ENCODE measurements at places on chromosomes 2 and 18.

DNA sequence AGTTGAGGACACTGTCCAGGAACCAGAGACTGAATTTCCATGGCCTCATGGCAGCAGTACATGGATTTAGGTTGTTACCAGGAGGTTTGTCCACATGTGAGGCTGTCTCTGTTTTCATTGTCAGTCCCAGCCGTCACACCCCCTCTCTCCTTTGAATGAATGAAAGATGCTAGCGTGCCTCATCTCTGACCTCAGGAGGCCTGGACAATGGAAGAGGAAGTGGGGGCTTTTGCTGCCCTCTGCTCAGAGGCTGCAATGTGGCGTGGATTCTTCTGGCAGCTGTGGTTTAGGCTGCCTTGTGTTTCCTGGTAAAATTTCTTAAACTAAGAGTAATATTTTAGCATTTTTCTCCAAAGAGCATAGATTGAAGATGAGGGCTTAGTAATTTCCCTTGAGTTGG is 47.5 kb downstream of the RAB31 start:
- DNase-seq, result no peak

DNA sequence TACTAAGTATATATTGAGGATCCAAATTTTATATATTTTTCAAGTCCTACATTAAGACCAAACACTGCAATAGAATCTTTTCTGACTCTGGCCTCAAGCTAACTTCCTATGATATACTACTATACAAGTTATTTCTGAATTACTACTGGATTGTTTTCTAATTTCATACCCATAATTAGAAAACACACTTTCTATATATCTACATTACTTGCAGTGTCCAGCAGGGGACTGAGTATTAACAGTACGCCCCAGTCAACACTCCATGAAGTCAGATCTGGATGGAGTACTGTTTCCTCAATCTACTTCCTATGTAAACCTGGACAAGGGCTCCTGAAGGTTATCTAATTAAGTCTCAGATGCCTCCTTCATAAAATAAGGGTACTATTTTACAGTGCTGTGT is 26.5 kb downstream of the RMP24 start:
- no peak for DNase-seq

- DNase-seq, result no peak
Observed at GRCh38 chr2:143128681-143129580, at the start of gene ARHGAP15. TSS of gene ARHGAP15 (plus strand) at chr2:143129419.

- no peak for DNase-seq
Observed at GRCh38 chr18:6060149-6060548, 164.8 kb upstream of the TMEM200C start.

GRCh38 chr2:241129086-241129871 is 20.0 kb downstream of the PASK start:
- DNase-seq, result no peak

DNA sequence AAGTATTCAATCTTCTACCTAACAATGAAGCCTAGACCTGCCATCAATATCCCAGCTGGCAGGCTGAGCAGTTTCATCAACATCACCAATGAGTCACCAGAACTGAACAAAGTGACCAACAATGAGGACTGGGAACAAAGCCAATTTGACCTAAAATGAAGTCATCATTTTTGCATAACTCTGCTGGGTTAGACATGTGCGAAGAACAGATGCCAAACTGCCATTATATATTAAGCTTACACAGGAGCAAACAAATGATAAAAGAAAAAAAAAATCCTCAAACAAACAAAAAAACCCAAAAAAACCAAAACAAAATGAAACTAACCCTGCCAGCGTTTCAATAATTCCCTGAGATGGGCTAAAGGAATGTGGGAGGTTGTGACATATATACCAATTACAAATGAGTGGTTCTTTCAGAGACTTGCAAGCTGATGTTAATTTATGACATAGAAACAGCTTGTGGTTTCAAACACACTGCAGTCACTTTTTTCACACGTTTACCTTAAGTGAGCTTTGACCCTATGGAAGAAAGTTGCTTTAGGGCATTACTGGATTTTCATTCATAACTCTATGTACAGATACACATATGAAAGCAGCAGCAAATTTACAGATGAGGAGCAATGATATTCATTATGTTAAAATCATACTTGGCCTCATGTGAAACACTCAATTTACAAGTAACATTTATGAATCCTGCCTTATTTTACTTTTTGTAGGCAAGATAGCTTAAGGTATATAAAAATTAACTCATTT is 56.9 kb upstream of the CCDC141 start:
- peak; percentile 5 for DNase-seq

DNA sequence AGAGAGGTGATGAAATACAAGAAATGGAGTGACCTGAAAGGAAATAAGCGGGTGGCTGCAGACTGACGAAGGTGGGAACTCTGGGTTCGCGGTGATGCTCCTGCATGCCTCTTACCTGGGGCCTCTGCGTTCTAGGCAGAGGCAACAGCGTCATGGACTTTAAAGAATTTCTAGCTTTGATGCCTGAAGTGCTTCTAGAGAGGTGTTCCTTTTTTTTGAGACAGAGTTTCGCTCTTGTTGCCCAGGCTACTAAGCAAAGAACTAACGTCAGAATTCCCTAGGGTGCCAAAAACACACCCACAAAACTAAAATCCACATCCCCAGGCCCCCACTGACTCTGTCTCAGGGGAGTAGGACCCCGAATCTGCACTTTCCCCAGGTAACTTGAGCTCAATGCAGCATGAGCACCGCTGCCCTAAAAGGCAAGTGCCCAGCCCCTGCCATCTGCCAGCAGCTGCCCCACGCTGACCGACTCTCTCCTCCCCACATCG is 110.5 kb upstream of the ID2 start:
- DNase-seq, result no peak

DNA sequence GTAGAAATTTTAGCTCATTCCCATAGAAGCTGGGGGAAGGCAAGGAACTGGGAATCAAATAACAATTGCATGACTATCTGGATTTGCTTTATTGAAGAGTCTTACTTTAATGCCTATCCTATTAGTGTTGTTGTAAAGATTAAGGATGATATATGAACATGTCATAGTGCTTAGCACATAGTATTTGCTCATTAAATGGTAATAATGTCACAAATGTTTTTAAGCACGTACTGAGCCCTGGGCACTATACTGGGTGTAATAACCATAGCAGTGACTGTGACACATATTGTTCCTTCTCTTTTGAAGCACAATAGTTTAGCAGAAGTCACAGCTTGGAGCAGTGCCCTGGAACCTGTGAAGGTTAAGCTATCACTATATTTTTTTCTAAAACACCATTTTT is 47.2 kb upstream of the DTNB start:
- no peak for DNase-seq

GRCh38 chr2:218354045-218354444 is 2.6 kb upstream of the CATIP start:
- no peak for DNase-seq

DNA sequence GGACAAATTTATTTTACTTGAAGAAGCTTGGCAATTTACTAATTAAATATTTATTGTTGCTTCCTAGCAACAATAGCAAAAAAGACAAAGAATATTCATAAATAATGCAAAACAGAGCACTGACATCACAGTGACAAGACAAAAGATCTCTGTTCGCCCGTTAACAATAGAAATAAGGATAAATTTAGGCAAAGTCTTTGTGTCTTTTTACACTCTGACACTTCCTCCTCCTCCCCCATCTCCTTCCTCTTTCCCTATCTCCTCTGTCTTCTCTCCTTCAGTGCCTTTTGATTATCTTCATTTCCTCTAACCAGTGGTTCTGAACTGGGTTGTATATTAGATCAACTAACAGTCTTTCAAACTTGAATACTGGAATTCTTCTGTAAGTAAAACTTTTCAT is 808.4 kb downstream of the ERBB4 start:
- no peak for DNase-seq

DNA sequence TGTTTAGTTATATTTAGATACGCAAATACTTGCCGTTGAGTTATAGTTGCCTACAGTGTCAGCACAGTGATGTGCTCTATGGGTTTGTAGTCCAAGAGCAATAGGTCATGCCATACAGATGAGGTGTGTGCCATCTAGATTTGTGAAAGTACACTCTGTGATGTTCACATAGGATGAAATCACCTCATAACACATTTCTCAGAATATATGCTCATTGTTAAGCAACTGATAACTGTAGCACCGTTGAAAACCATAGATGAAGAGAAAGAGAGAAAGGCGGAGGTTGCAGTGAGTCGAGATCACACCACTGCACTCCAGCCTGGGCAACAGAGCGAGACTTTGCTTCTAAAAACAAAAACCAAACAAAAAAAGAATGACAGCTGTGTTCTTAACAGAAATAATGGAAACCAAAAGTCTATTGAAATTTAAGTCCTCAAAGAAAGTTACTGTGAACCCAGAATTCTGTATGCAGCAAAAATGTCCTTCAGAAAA is 9.5 kb downstream of the DGKD start:
- DNase-seq, result no peak

Measured in cerebellum (tissue), 4 donors.